ENCODE measurements at places on chromosomes 7 and 10.

- DNase-seq, result no peak
These were observed 72.9 kb upstream of the KMT2C start for GRCh38 chr7:152508701-152509100.

- DNase-seq, result no peak
These were observed 102.1 kb downstream of the POLL start for GRCh38 chr10:101485681-101486554.

- no peak for DNase-seq
These were observed 624 bp upstream of the CEP55 start for GRCh38 chr10:93495654-93496321.

- DNase-seq, result no peak
These were observed 102.4 kb downstream of the SEMA3E start for GRCh38 chr7:83546586-83546985.

DNA sequence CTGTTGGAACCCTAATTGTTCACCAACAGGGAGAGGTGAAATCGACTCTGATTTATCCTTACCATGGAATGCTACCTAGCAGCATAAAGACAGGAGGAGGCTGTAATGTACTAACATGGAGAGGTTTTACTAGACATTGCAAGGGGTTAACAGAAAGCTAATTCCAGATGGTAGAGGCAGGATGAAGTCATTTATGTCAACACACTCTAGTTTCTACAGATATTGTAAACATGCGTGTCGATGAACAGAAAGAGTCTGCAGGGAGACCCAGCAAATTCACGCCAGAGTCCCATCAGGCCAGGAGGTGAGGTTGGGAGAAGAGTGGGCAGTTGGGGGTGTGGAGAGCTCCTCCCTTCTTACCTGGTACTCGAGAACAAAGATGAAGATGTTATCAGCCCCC is 7.0 kb downstream of the NPC1L1 start:
- no peak for DNase-seq

GRCh38 chr10:89029181-89029580 is 38.6 kb downstream of the FAS start:
- no peak for DNase-seq

DNA sequence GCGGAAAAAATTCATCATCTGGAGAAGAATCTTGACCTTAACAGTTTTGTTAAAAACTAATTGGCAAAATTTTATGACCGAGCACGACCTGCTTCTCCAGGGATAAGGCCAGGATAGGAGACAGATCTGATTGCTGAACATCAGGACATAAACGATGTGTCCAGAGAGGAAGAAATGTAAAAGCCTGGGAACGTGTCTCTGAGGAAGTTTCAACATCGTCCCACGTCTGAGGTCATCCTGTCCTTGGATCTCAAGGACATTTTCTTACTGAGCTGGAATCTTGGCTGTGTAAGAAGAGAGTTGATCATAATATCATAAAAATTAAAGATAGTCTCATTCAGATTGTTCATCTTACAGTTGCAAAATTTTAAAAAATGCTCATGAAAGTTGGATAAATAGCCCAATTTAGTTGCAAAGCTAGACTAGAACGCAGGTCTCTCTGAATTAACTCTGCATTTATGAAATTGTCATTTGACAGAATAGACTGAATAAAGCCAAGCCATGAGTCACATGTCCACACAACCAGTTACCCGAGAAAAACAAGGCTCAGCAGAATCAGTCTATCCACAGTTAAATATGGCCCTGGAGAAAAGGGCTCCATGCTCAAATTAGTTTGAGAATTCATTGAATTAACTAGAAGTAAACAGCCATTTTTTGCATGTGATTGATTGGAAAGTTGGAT is 120.0 kb upstream of the EGFR start:
- no peak for DNase-seq

GRCh38 chr7:111825046-111825445 is 262.8 kb upstream of the IMMP2L start:
- DNase-seq, result no peak

DNA sequence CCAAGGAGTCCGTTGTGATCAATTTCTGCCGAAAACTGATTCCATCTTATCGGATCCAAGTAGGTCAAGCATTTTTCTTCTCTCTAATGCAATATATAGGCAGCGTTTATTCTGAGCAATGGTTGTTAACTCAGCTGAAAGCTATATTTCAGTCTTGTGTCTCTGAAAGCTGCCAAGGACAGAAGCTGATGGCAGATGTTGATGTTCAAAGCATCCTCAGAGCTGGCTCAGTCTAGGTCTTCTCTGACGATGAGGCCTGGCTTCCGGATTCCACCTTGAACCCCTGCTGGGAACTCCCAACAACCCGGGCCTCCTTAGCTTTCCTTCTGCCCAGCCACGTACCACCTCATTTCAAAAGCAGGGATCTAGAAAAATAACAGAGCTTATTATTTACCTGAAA is 863.6 kb downstream of the NRG3 start:
- DNase-seq, result no peak

DNA sequence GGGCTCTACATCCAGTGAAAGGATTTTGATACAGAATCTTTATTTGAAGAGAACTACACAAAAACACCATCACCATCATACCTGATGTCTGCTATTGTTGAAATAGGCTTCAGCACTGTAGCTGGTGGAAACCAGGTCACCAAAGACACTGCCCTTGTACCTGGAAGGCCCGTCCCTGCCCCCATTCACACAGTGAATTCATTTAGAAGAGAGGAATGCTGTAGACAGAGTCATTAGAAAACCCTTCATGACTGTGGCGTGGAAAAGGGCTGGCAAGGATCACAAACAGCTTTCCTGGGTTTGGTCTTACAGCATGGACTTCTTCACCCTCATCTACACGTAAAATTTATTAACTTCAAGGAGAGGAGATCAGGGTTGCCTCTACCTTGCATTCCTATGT is 202.0 kb upstream of the NRP1 start:
- no peak for DNase-seq

GRCh38 chr7:40622941-40623501 is 488.2 kb downstream of the SUGCT start:
- no peak for DNase-seq

- no peak for DNase-seq
These were observed 113.8 kb upstream of the GLI3 start for GRCh38 chr7:42350801-42351200.

DNA sequence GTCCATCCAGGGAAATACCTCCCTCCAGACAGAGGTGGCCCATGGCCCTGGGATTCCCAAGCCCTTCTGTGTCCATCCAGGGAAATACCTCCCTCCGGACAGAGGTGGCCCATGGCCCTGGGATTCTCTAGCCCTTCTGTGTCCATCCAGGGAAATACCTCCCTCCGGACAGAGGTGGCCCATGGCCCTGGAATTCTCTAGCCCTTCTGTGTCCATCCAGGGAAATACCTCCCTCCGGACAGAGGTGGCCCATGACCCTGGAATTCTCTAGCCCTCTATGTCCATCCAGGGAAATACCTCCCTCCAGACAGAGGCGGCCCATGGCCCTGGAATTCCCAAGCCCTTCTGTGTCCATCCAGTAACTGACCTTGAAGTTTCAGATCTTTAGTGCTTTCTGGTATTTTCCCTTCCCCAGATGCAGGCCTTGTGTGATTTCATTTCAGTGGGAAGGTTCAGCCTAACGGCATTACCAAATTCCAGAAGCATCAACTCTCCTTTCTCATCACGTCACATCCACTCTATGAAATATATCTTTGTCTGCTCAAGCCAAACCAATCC is 28.8 kb upstream of the DIP2C start:
- DNase-seq, result no peak

- no peak for DNase-seq
These were observed 15.6 kb downstream of the CLEC2L start for GRCh38 chr7:139538881-139539635.

GRCh38 chr7:158623241-158623640 is 35.6 kb upstream of the PTPRN2 start:
- DNase-seq, result no peak

GRCh38 chr10:99958806-99959205 is 50.9 kb downstream of the DNMBP start:
- no peak for DNase-seq

GRCh38 chr7:73606801-73607691 is 17.3 kb downstream of the MLXIPL start:
- no peak for DNase-seq

DNA sequence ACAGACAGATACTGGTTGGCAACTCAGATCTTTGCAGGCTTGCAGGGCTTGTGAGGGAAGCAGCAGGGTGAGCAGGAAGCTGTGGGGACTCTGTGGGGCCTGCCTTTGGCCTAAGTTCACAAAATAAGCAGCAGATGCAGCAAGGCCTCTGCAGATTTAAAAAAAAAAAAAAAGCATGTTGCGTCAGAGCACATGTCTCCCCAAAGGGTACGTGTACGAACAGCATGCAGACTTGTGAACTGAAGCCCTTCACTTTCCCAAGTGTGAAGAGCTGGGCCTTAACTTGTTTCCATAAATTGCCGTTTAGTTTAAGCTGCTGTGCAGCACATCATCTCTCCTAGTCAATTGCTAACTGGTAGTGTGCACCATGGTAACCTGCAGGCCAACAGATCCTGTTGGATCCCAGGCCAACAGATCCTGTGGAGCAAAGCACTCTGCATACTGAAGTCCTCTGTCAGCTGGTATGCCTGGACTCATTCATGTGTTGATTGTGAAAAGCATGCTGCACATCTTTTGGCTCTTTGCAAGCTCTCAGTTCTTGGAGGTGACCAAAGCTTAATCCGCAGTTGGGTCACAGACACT is 10.8 kb upstream of the XPNPEP1 start:
- DNase-seq, result no peak

GRCh38 chr7:23431702-23432199 is 38.5 kb downstream of the IGF2BP3 start:
- DNase-seq, result no peak

- DNase-seq, result no peak
These were observed 82.3 kb upstream of the ADRB1 start for GRCh38 chr10:113961182-113962031.

GRCh38 chr10:120221873-120222485 is 235.0 kb upstream of the PLPP4 start:
- DNase-seq, result no peak

DNA sequence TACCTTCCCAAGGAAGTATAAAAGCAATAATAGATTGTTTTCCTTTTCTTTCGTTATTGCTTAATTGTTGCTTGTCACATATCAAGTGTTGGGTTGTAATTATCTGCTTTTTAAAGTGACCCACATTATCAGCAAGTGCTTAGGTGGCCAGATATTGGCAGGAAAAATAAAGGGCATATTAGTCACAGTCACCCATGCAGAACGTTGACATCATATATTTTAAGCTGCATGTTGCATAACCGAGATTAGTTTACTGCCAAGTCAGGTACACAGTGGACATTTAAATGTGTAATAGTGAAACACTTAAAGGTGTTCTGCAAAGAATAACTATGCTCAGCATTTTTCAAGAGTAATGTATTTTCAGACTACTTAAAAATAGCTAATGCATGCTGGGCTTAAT is 11.4 kb downstream of the NEBL start:
- no peak for DNase-seq

GRCh38 chr7:88835147-88835728 is 39.7 kb upstream of the TEX47 start:
- no peak for DNase-seq

DNA sequence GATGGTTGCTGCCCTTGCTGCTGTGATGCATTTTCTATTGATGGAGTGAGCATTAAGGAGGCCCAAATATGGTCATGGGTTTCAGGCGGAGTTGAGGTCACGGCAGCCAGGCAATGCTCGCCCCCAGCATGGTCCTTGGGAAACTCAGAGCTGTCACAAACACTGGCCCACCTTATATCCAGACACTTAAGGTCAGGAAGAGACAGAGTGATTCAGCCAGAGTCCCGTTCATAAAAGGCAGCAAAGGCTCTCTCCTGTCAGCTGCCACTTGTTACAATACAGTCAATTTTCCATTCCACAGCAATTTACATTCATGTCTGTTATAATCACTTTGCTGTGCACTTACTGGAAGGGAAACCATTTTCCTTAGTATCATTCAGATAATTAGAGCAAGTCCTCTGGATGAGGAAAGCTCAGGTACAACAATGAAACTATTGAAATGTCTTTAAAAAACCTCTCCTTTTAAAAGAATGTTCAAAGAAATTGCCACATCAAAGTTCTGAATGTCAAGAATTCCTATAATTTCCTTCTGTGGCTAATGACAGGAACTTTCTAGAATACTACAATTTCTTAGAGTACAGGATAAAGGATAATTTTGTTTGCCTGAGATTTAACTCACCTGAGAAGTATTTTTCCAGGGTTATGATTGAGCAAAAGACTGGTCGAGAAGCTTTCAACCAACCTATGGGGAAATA is 14.8 kb upstream of the ANKRD1 start:
- no peak for DNase-seq

DNA sequence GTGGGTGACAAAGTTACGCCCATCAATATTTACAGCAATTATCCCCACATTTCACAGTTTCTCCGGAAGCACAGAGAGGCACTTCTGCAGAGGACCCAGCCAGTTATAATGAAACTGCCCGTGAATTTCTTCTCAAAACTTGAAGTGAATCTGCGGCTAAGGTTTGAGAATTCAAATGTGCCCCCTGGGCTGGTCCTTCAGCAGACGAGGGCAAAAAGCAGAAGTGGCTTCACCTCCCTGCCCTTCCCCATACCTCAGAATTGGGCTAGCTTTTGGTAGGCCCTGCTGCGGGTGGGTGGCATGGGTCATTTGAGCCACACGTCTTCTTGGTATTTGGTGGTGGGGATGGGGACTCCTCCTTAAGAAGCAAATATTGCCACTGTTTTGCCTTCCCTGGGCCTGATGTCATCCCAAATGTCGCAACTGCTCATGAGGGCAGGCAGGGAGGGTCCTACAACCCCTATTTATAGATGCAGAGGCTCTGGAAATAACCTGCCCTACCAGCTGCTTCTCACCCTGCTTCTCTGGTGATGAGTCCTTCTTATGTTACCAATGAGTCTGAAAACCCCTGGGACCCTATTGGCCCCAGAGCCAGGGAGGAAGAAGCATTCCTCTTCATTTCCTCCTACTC is 16.6 kb upstream of the WDFY4 start:
- no peak for DNase-seq

- DNase-seq, result no peak
These were observed 52.2 kb downstream of the VKORC1L1 start for GRCh38 chr7:65925040-65925439.

DNA sequence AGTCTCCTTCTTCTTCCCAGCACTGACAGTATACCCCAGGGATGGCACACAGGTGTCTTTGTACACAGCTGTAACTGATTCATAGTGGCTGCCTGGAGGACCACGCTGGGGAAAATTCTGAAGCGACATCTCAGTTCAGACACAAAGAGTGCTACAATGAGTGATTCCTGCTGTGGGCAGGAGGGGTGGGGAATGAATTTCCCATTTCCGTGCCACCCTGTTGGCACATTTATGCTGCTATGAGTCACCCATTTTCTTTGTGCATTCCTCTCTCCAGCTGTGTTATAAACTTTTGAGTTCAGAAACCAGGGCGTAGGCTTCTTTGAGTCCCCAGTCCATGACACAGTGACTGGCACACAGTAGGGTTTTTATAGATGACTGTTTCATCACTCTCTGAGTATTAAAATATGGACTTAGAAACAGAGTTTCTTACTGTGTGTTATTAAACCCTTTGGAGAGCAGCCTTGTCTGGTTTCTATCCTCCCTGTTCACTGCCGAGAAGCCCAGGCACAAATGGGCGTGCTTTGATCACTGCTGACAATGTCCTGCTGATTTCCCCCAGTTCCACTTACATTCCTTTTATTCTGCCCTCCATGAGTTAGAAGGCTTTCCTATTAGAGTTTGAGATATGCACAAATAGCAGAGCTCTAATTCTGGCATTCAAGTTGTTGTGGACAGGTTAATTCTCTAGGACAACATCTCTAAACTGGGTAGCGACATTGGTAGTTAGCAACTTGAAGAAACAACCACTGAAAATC is 24.0 kb upstream of the NPS start:
- no peak for DNase-seq

GRCh38 chr7:44824894-44825526 is 22.9 kb downstream of the H2AZ2 start:
- no peak for DNase-seq

- DNase-seq, result no peak
These were observed 6.2 kb downstream of the BZW2 start for GRCh38 chr7:16652240-16652583.
